CD4-positive, alpha-beta memory T cell (primary cell): ENCODE measurements at places on chromosomes 13 and 19. TPM values are rescaled to one million over a fixed set of nuclear protein-coding genes. Genes with fewer than 3 reads are reported as not detected.
A peak's percentile ranks its signal among the peaks of the same experiment; 100 is the strongest.

TMEM59L gene
- not detected for total RNA-seq

ZNF526 gene
- 28.8 TPM for total RNA-seq

SPACA7 gene
- not detected for total RNA-seq

ZNF560 gene
- total RNA-seq = not detected

- DNase-seq = no peak
Observed at GRCh38 chr13:73268306-73268705, 209.5 kb downstream of the KLF5 start.

GRCh38 chr13:24199016-24199415 is 38.5 kb downstream of the SPATA13 start:
- no peak for DNase-seq

- no peak for DNase-seq
Observed at GRCh38 chr13:99080131-99080530, 102.3 kb upstream of the DOCK9 start.

DNA sequence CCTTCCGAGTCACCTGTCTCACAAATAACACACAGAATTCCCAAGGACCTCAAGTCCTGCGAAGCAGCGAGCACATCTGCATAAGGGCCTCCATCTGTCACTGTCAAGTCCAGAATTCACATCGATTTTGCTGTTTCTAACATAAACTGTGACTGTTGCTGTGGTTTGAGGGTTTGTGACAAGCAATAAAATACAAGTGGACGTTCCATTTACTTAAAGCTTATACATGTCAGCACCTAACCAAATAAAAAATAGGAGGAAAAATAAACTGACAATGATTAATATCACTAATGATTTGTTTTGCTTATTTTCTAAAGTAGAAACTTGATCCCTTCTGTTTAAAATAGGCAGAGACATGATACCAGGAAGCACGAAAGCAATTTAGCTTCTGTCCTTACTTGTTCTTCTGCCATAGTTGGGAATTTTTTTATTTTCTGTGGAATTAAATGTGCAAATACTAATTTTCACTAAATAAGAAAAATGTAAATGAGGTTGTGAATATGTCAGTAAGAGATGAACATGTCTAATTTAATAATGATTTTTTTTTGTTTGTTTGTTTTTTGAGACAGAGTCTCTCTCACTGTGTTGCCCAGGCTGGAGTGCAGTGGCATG is 279.1 kb downstream of the FGF9 start:
- no peak for DNase-seq

DNA sequence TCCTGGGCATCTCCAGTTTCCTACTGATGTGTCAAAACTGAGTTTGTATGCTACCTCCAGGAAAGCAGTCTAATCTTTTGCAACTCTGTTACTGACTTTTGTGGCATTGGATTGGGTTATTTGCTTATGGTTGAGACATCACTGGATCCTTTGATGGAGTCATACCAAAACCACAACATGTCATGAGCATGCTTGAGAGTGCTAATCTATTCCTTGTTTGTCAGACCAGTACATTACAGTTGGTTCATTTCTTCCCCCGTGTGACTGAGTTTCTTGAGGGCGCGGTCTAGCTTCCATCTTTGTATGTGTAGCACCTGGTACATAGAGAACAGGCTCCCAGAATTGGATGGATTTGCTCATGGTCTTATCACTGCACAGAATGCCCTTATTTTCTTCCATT is 43.2 kb downstream of the SUGT1 start:
- DNase-seq = no peak

DNA sequence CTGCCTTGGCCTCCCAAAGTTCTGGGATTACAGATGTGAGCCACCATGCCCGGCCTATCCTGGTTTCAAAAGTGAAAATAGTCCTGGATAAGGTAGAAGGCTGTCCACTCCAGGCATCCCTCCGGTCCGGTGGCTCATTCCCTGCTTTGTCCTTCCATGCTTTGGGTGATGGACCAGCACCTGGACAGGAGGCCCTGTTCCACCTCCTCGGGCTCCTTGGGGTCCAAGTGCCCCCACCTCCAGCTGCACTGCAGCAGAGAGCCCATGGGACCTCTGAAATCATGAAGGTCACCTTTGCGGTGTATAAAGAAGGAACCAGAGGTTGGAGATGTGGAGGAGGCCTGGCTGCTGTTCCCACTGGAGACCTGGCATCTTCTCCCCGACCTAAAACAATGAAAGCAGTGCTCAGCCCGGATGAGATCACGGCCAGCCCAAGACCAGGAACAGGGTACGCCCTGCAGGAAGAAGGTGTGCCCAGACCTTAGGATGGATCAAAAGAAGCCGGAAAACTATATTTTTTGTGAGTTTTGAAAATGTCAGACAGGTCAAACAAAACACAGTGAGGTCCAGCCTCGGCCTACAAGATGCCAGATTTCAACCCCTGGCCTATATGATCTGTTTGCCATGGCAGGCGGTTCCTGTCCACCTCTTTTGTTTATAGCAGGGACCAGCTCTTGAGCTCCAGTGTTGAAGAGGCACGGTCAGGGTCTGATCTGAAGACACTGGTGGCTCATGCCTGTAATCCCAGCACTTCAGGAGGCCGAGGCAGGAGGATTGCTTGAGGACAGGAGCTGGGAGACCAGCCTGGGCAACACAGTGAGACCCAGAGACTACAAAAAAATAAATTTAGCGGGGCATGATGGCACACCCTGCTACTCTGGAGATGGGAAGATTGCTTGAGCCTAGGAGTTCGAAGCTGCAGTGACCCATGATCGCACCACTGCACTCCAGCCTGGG is 5.8 kb downstream of the LSR start:
- DNase-seq = no peak

C19orf73 gene
- 1.7 TPM for total RNA-seq

DNA sequence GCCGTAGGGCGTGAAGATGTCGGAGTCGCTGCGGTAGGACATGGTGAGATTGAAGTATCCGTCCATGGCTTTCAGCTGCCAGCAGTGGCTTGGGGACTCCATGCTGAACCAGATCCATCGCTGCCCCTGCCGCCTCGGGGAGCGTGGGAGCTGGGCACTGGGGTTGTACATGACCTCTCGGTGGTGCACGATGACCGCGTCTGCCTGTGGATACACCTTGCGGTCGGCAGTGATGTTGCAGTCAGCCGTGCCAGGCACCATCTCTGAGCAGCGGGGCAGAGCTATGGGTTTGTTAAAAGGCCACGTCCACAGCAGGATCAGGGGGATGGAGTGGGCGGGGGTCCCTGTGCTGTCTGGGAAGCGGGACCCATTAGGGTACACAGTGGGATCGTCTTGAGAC is 7.4 kb downstream of the FUT6 start:
- DNase-seq = no peak

GRCh38 chr19:58396691-58397532 is 1.5 kb downstream of the RNF225 start:
- no peak for DNase-seq

CCNA1 gene
- total RNA-seq = not detected

DIRAS1 gene
- not detected for total RNA-seq

DNA sequence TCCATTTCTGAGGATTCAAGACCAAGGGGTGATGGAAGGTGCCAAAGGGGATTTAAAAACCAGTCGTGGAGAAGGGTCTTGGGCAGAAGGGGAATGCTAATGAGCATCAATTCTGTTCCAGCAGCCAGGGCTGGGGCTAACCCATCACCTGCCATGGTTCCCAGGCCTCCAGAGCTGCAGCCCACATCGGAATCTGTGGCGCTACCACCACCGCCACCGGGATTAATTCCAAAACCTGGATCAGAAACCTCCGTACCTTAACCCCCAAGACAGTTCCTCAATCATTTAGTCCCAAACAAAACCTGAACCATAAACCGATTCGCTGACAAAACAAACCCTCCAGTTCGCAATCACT is 583 bp downstream of the ZNF615 start:
- DNase-seq = no peak

MAP1S gene
- 59.1 TPM for total RNA-seq

FAM124A gene
- total RNA-seq = not detected

KLF1 gene
- not detected for total RNA-seq

- DNase-seq = no peak
Observed at GRCh38 chr13:104614361-104615145, 1548.3 kb upstream of the SLC10A2 start.

DNA sequence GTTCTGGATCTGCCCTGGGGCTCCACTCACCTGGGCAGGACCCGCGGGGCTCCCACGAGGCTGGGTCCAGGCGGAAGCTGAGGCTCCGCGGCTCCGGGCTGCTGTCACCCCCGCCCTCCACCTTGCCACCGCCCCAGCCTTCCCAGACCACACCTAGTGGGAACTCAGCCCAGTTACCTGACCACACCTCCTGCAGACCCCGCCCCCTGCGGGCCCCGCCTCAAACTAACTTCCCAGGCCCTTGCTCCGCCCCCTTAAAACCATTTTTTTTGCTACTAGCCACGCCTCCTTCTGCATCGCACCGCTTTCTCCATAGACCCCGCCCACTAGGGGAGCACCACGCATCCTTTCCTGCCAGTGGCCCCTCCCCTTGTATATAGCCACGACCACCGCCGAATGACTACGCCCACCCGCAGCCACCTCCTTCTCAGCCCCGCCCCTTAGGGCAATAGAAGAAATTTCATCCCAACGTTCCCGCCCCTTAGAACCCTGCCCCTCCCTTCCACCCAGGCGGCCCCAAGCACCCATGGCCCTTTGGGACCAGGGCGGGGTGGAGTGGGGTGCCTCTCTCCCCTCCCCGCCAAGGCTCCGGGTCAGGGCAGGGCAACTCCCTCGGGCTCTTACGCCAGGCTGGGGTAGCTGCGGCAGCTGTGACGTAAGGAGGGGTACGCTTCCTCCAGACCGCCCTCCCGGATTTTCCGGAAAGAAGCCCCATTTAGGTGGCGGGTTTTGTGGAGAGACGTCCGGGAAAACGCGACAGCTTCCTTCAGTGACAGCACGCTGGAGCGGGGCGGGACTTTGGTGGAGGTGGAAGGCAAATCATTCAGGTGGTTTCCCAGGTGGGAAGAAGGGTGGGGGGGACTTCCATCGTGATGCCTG is at the start of gene SH2D3A:
Gene SH2D3A (minus strand): TSS at position 79 of the 879 bp plus-strand sequence. CDS start 3,687 bp downstream, outside the sequence.
- DNase-seq = peak; percentile 97

TLE2 gene
- total RNA-seq = 23.1 TPM

DNA sequence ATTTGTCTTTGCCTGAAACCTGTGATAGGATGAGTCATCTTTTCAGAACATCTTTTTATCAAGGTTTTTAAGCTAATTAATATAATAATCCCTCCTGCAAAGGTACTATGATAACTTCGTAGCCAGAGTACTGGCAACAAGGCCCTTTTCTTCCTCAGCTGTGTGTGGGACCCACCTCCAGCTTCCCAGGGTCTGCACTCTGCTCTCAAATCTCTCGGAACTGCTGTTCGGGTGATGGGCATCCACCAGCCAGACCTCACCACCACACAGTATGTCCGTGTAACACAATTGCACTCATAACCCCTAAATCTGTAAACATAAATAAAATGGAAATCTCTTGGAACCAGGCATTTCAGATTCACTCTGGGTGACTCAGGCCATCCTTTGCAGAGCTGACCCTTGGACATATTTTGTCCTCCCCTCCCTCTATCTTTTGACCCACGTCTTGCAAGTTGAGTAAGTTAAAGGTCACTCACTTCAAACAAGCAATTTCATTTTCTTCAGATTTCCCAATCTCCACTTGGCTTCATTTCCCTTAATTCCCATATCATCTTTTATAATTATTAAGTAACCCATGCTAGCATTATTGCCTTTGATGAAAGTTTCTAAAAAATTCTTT is 29.5 kb downstream of the COL4A1 start:
- DNase-seq = no peak

FOXO1 gene
- 68.0 TPM for total RNA-seq

OR1M1 gene
- not detected for total RNA-seq

- no peak for DNase-seq
Observed at GRCh38 chr19:53960187-53960586, 2.5 kb upstream of the CACNG8 start.

GRCh38 chr19:7145494-7145893 is 76.0 kb downstream of the ZNF557 start:
- DNase-seq = no peak

DNA sequence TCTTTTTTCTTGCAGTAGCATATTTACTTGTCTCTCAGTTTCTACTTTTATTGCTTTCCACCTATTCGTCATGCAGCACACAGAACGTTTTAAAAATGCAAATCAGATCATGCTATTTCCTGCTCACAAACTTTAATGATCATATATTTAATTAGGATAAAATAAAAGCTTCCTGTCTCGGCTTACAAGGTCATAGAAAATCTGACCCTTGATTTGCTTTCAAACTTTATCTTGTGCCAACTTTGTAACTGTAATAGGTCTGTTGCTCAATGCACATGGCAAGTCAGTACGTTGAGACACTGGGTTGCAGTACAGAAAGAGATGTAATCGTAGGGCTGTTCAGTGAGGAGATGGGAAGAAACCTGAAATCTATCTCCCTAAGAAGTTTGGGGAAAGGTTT is 95.6 kb upstream of the CSNK1A1L start:
- no peak for DNase-seq

KLK14 gene
- not detected for total RNA-seq

DNA sequence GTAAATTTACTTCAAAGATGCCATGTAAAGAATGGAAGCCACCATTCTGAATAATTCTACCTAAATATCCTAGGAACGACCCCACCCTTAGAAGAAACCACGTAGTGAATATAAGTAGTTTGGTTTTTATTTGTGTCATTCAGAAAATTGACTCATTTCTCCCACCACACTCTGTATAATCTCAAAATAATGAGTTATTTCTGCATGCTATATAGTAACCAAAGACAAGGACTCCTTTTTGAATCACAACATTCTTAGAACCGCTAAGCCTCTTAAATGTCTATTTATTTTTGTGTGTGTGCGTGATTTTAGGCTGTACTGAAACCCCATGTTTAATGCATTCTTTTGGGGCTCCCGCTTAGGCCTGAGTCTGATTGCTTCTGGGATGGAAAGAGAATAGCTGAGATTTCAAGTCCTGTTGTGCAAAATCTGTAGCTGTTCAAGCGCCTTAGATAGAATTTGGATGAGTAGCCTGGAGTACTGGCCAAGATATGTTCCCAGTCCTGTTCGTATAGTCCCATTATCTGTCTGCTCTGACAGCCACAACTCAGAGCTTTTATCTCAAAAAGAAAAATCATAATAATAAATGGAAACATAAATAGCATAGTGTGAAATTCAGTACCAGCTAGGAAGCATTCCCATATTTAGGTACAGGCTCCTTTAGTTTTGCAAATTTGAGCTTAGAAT is 532.4 kb upstream of the NBEA start:
- no peak for DNase-seq

DNA sequence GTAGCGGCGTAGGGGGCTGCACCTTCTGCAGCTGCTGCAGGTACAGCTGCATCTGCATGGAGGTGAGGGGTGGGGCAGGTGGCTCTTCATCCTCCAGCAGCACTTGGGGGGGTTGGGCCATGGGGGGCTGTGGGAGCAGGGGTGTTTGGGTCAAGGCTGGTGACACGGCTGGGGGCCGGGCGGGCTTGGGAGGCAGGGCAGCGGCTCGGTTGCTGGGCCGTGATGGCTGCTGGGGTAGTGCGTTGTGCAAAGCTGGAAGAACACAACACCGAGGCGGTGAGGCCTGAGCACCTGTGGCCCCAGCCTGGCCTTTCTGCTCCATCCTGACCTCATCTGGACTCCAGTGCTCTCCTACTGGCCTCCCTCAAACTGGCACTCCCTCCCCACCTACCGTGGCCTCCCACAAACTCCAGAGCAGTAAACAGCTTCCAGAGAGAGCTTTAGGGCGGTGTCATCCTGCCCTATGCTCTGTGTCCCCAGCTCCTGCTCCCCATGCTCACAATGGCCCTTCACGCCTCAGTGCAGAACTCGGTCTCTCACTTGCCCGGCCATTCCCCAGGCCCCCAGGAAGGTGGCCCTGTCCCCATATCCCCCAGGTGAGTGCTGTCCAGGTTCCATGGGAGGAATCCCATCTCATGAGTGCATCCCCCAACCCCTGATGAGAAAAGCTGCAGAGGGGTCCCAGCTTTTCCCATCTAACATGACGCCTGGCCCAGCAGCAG is 11.1 kb upstream of the EPHX3 start:
- DNase-seq = no peak

ZNF285 gene
- 2.2 TPM for total RNA-seq

GRCh38 chr19:7857727-7858108 is 16.5 kb downstream of the PRR36 start:
- DNase-seq = no peak
